NCI-H345 (cell line): ENCODE measurements at places on chromosomes 3 and 15.

DNA sequence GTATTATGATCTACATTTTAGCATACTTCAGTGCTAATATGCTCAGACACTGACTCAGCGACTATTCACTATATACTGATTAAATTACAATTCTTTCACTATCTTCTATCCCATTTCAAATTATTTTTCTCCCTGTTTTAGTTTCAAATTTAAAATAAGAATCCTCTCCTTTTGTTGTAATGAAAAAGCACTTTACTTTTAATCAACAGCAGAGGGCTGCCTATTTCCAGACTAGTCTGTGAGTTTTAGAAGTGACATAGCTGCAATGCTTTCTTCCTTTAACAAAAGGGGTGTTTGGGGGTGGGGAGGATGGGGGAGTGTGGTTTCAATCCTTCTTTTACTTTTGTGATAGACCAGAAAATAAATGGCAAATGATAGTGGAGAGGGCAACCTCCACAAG, 2.4 kb downstream of the NEDD4 start:
- DNase-seq: no peak

DNA sequence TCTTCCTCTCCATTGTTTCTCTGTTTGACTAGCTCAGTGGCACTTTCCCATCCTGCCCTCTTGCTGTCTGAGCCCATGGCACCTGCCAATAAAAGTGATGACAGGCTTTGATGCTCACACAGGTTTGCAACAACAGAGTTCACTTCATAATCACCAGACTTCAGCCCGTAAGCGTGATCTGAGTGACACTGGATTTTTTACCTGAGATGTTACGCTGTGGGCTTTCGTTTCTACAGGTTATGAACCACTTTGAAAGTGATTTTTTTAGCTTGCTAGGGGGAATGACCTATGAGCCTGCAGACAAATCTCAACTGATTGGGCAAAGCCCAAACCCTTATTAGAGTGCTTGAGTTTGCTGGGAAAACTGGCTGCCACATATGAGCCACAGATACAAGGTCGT, 173.9 kb upstream of the ICE2 start:
- DNase-seq: peak; percentile 27

DNA sequence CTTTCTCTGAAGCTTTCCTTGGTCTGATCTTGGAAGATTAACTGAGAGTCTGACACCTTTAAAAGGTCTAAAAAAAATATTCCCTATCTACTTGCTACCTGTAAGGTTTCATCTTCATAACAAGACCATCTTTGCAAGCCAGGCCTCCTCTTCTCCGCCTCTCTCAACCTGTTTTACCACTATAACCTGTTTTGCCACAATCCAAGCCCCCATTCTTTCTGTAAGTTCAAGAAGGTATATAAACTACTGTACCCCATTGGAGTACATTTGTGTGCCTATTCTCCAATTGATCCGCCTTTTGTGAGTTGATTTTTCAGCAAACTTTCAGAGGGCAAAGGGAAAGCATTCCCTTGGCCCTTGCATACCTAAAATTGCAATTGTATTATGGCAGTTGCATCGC, 319.3 kb upstream of the NECTIN3 start:
- no peak for DNase-seq

- DNase-seq: no peak
Measured at GRCh38 chr3:8837162-8837561, 67.7 kb upstream of the OXTR start.

DNA sequence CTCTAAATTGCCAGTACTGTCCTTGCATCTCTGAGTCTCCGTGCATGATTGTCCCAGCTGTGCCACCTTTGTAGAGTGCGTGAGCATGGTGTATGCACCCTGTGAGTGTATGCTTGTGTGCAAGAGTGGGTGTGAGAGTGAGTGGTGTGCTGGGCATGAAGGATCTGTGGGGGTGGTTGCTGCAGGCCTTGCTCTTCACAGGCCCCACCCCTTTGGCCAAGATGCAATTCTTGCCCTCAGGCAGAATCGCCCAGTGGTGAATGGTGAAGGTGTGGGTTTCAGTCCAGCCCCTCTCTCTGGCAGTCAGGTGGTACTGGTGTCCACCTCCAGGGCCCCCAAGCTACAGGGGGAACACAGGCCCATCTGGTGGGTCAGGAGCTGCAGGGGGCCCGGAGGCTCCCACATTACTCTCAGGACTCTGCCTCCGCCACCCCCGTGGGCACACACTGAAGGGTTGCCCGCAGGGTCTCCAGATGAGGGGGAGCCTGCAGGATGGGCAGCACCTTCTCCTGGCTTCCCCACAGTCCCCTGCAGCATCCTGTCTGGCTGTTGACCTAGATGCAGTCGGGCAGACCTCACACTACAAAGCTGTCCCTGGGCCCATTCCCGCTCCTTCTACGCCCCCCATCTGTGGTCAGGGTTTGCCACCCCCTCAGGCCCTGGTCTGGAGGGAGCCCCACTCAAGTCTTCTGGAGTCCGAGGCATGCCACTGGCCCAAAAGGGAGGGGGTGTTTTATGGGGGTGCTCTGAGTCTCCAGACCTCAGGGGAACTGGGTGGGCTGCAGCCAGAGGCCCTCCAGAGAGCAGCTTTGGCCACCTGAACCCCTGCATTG, 8.3 kb upstream of the ROPN1B start:
- no peak for DNase-seq

DNA sequence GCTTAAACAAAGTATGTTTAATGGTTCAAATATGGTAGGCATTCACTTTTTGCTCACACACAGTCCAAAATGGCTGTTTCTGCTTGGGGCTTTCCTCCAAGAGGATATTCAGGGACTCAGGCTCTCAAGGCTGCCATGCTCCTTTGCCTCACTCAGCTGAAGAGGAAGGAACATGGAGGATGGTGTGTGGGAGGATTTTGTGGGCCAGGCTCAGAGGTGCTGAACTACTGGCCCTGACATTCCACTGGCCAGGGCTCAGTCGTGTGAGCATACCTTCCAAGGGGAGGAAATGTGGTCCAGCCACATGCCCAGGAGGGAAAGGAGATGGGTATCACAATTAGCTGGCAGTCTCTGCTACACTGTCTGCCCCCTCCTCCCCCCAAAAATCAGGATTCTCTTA, 8.7 kb downstream of the PXYLP1 start:
- no peak for DNase-seq

GRCh38 chr15:31477301-31477700, 150.7 kb downstream of the KLF13 start:
- no peak for DNase-seq

GRCh38 chr15:85726454-85726853, 68.3 kb downstream of the KLHL25 start:
- DNase-seq: no peak

GRCh38 chr3:134864636-134865035, 69.6 kb downstream of the EPHB1 start:
- DNase-seq: no peak

- DNase-seq: no peak
Measured at GRCh38 chr15:89192766-89193165, 28.6 kb downstream of the RLBP1 start.

- DNase-seq: no peak
Measured at GRCh38 chr15:84871428-84871985, 13.0 kb upstream of the SLC28A1 start.

DNA sequence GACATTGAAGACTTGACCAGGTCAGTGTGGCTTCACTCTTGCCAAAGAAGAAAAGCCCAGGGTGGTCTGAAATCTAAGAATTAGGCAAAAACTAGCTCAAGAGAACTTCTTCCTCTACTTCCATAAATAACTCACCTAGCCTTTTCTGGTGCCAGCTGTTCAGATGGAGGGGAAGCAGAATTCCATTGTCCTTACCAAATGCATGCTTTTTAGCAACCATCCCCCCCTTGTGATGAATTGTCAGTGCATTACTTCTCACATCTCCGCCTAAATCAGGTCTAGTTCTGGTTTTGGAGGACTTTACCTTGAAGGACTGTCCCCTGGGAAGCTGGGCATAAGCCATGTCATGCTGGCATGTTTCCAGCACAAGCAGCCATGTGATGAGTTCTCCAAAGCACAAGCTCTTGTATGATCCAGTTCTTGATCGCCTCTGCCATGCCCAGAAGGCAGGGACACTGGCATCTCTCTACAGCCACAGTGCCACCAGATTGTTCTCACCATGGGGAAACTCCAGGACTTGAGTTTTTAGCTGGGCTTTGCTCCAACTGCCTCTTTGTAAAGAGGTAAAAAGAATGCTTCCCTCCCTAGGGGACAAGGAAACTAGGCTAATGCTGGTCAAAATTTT, 96.4 kb upstream of the IL12A start:
- peak; percentile 20 for DNase-seq

DNA sequence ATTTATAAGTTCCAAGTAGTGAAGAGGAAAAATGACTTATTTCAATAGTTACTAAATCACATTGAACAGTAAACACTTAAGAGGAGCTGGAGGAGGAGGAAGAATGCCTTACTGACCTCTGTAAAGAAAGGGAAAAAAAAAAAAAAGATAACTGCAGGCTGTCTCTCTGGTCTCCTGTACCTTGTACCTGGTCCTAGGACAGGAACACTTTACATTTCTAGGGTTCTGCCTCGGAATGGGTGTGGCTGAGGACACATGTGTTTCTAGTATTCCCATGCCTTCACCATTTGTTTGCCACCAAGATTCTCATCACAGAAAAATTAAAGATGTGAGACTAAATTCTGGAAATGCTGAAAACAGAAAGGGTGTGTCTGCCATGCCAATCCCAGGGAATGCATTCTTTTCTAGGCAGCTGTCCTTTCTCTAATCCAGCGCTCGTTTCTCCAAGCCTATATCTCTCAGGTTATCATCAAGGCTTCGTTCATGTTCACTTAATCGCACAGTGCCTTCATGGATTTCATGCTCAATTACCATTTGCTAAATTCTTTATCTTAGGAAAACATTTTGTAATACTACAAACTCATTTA, 1208.3 kb downstream of the OTOL1 start:
- no peak for DNase-seq

GRCh38 chr3:126646674-126647073, 8.2 kb downstream of the TXNRD3 start:
- no peak for DNase-seq

DNA sequence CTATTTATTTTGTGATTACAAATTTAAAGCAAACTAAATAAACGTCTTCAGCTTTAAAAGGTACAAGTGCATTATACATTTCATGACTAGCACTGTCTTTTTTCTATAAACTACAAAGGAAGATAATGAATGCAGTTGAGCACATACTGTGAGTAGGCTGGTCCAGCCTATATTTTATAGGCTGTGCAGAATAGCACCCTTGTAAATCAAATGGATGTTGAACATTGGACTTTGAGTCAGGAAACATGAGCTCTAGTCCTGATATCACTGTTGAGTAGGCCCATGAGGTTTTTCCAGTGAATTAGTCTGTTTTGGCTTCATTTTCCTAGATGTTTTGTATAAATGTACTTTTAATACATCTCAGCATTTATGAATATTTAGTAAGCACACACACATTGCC, 447.3 kb upstream of the KCNMB2 start:
- peak; percentile 69 for DNase-seq

GRCh38 chr3:29240248-29240647, 40.6 kb upstream of the RBMS3 start:
- no peak for DNase-seq

- no peak for DNase-seq
Measured at GRCh38 chr3:38257583-38257982, 8.0 kb upstream of the SLC22A13 start.

DNA sequence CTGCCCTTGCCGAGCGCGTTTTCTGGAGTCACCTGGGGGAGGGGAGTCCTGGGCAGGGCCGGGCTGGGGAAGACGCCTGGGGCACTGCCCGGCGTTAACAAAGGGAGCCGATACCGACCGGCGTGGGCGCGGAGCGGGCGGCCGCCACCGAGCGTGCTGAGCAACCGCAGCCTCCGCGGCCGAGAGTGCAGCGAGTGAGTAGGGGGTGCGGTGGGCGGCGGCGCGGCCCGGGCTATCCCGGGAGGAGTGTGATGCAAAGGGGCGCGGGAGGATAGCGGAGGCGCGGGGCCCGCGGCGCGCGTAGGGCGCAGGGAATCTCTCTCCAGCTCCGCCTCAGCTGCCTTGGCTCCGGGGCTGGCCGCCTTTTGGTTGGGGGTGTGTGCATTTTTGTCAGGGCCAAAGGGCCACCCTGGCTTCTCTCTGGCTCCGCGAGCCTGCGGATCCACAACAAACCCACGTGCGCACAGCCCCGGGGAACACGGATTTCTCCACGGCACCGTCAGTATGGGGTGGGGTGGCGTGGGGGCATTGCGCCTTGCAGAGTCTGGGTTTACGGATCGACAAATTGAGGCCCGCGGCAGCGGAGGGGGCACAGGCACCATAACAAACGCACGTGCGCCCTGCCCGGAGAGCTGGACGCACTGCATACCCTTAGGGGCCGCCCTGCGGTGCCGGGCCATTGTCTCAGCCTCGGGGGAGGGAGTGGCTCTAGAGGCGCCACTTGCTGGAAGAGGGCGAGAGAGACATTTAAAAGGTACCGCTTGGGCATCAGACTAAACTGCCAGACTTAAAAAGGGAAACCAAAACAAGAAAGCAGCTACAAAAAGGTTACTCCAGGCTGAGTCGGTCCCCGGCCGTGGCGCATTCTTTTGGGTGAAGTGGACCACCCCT, 560 bp downstream of the ST6GAL1 start:
- DNase-seq: peak; percentile 57

- DNase-seq: no peak
Measured at GRCh38 chr3:24198728-24199127, 253.6 kb downstream of the NR1D2 start.

DNA sequence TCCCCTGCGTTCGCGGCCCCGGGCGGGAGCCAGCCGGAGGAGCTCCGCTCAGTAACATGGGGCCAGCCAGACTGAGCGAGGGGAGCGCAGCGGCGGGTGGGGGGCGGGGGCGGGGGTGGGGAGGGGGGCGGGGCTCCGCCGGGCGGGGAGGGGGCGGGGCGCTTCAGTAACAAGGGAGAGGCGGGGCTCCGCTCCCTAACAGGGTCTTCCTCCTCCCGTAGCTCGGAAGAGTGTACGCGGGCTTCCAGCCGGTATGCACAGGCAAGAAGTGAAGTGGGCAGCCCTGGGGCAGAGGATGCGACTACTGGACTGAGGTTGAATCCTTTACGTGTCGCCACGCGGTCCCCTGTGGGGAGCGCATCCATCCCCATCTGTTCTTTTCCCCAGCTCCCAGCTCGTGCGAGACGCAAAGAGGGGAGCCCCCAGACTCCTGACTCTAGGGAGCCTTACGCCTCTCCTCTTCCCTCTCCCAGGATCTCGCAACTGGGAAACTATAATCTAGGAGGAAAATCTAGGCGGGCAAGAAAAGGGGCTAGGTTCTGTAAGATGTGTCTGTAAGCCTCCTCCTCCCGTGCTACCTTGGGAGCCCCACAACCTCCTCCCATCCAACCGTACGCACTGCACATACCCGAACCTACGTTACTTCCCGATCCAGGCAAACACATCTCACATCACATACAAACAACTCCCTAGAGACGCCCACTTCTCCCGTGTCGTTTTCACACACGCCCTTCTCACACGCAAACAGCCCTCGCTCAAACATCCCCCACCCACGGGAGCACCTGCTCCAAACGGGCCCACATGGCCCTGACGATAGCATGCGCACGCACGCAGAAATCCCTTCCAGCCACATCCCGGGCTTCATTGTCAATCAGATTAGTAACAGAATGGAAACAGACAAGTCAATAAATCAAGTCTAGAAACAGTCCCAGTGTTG, at the start of gene SHF:
TSS of gene SHF (minus strand) at position 73 of the 937 bp plus-strand sequence. CDS start at position 58, 15 bp downstream.
- peak; percentile 61 for DNase-seq

- DNase-seq: no peak
Measured at GRCh38 chr15:74060251-74060650, 22.1 kb downstream of the GOLGA6A start.

- DNase-seq: no peak
Measured at GRCh38 chr3:107674371-107674770, 151.6 kb downstream of the BBX start.
